ENCODE measurements at places on chromosomes 2 and 18.

- no peak for DNase-seq
Observed at GRCh38 chr2:37892436-37893114, 32.5 kb upstream of the RMDN2 start.

DNA sequence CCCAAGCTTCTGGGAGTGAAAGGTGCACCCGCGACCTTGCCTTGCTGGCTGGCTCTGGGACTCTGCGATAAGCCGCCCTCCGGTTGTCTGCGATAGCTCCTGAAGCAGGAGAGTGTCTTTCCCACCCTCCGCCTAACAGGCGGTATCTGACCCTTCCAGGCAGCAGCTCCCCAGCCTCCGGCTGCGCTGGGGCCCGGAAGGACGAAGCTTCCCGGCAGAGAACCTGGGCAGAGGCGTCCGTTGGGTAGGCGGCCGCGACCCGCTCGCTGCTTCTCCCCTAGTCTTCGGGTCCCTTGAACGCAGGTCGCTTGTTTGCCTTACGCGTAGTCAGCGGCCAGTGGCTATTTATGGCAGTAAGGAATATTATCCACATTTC, 446 bp upstream of the RHBDD1 start:
- DNase-seq, result no peak

DNA sequence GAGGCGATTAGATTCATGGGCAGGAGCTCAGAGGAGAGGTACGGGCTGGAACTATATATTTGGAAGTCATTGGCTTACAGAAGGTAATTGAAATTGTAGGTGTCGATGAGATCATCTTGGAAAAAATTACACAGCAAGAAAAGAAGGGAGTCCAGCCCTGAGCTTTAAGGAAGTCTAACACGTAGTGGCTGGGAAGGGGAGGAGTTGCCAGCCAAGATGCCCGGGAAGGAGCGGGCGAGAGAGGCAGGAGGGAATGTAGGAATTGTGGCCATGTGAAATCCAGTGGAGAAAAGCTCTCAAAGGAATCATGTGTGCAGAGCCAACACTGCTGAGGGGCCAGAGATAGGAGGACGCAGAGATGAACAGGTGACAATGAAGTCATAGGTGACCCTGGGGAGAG, 25.6 kb upstream of the SCYGR1 start:
- no peak for DNase-seq

DNA sequence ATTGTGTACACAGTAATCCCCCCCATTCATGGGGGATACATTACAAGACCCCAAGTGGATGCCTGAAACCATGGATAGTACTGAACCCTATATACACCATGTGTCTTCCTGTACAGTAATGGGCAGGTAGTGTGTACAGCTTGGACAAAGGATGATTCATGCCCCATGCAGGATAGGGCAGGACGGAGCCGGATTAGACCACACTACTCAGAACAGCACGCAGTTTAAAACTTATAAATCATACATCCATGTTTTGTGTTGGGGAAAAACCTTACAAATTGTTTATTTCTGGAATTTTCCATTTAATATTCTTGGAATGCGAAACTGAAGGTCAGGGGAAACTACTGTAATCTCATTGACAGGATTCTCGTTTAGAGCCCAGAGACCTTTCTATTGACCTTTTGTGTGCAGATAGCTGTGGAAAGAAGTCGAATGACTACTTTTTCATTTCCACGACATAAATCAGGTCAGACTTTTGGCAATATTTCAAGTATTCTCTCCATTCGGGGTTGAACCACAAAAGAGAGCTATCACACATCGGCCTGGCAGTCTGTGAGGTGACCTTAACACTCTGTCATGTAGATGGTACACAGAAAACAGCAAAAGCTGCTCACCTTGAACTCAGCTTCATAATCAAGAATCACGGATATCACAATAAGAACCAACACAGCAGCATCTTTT, 9.9 kb upstream of the YPEL5 start:
- no peak for DNase-seq

GRCh38 chr2:225355788-225356187, 43.7 kb upstream of the NYAP2 start:
- DNase-seq, result no peak

- no peak for DNase-seq
Observed at GRCh38 chr2:198571393-198571792, 767.0 kb downstream of the PLCL1 start.

DNA sequence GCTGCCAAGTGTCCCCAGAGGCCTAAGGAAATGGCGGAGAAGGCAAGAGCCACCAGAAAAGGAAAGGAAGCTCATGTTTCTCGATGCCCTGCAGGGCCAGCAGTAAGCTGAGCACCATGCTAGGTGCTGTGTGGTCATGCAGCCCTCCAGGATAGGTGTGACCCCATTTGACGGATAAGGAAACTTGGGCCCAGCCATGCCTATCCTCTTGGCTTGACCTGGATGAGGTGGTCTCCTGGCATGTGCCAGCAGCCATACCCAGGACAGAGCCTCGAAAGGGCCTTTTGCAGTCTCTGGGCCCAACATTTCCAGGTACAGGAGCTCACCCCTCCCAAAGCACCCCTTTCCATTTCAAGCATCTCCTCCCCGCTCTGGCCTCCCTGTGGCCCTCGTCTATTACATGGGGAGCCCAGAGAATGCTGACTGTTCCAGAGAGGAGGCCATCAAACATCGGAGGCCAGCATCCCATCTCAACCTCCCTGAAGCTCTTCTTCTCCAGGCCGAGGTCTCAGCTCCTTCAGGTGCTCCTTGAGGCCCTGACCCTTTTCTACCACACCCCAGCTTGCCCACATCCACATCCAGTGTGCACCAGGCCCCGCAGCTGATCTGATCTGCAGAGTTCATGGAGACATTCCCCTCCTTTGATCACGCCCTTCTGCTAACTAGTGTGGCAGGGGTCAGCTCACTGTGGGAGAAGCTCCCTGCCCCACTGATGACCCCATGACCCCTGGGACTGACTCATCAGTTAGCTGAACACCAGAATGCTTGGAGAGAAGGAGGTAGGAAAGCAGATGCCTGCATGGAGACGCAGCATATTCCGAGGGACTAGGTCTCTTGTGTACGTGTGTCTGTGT, 208.4 kb downstream of the TNS1 start:
- DNase-seq, result no peak

DNA sequence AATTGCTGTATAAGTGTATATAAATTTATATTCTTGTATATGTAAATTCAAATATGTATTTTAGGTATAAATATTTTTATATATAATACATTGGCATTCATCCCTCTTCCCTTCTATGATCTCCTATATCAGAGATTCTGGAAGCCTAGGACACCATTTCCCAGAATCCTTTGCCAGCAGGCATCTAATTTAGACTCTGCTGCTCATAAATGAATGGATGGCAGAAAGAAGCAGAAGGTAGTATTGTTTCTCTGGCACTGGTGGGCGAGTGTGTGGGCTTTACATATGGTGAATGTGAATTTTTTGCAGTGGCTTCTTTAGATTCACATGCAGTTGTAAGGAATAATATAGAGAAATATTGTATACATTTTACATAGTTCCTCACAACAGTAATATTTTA, 215.2 kb upstream of the THSD7B start:
- DNase-seq, result no peak

GRCh38 chr2:188380280-188380679, 88.6 kb downstream of the GULP1 start:
- DNase-seq, result no peak

DNA sequence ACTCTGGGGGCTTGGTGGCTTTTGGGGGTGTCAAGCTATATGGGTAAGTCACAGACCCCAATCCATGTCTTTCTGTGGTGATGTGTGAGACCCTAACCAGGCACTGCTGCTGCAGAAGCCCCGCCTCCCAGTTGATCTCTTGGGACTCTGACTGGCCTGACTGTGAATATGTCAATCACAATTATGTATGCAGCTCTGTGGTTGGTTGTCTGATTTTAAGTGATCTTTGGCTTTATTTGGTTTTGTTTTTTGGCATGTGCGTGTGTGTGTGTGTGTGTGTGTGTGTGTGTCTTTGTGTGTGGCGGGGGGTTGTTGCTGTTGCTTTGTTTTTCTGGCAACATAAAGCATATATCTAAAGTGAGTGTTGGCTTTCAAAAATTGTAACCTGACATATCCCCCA, 78.5 kb upstream of the GLS start:
- no peak for DNase-seq

DNA sequence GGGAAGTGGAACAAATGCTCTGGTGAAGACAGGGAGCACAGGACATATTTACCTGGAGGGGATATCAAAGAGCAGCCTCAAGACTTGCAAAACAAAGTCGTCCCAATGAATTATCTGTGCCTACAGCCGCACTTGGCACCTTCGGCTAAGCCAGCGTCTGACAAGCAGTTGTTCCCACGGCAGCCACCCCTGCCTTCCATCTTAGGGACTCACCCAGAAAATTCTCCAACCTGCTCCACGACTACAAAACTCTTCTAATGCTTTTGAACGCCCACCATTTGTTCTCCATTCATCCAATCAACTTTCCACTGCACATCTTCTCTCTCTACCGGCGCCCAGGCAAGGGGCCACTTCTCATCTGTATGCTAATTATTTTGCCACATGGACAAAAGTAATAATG, 7.0 kb downstream of the MYT1L start:
- DNase-seq, result no peak

- DNase-seq, result no peak
Observed at GRCh38 chr2:121736140-121736461, 574 bp downstream of the NIFK start.

DNA sequence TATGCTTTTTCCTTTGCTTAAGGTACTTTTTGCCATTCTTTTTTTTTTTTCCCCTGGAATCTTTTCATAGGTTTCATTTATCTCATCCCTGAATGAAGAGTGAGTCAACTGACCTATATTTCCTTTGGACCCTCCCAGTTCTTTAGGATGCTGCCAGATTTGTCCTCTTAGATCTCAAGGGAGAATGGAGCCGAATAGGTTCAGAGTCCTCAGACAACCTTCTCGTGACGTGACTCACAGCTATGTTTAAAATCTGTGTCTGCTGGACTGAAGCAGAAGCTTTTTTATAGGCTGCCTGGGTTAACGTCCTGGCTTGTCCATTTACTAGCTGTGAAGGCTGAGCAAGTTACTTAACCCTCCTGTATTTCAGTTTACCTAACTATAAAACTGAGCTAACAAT, 358.6 kb downstream of the DLGAP1 start:
- no peak for DNase-seq

- DNase-seq, result no peak
Observed at GRCh38 chr2:216687111-216687510, 8.2 kb downstream of the IGFBP5 start.

DNA sequence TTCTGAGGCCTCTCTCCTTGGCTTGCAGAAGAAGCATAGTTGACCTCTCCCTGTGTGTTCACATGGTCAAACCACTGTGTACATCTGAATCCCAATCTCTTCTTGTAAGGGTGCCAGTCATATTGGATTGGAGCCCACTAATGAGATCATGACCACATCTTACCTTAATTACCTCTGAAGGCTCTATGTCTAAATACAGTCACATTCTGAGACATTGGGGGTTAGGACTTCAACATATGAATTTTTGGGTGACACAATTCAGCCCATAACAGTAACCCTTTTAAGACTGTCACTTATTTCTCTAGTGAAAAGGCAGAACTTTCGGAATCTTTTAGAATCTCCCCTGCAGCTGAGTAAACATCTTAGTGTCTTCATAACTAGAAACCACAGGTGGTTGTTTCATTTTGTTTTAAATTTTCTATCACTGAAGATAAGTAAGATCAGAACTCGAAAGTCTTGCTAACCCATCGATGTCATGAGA, 33.3 kb downstream of the BMP10 start:
- DNase-seq, result no peak

GRCh38 chr2:55782528-55783173, 89.0 kb upstream of the PNPT1 start:
- DNase-seq, result no peak
